ENCODE measurements at places on chromosomes 11 and 22.

- DNase-seq, result no peak
These were observed 87.0 kb downstream of the PIWIL4 start for GRCh38 chr11:94654201-94654600.

DNA sequence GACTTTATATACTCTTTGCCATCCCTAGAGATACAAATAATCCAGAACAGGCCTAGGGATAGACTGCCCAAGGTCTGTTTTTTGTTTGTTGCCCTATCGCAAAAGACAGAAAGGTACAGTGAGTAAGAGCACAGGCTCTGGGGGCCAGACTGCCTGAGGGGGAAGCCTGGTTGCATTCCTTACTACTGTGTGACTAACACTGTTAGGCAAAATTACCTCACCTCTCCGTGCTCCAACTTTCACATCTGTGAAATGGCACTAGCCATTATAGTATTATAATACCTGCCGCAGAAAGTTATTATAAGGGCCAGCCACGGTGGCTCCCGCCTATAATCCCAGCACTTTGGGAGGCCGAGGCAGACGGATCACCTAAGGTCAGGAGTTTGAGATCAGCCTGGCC, 14.5 kb downstream of the SLC35F2 start:
- DNase-seq, result no peak

DNA sequence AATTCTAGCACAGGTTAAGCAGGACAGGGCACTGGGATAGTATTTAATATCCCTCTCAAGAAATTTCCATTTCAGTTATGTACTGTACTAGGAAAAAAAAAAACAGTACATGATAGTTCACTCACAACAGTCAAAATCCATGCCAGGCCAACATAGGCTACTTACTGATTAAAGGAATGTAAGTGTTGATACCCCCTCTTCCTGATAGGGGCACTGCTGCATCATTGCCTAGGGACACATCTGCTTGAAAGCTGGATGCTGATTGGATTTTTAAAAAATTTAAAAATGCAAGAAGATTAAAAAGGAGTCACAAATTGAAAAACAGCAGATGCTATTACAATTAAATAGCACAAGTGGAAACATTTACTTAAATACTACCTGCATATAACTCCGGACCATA, 43.4 kb downstream of the APOL5 start:
- DNase-seq, result no peak

- DNase-seq, result no peak
These were observed 52.3 kb downstream of the ZNRF3 start for GRCh38 chr22:28935713-28936112.

- no peak for DNase-seq
These were observed 81.0 kb downstream of the FBXO7 start for GRCh38 chr22:32555581-32555980.

DNA sequence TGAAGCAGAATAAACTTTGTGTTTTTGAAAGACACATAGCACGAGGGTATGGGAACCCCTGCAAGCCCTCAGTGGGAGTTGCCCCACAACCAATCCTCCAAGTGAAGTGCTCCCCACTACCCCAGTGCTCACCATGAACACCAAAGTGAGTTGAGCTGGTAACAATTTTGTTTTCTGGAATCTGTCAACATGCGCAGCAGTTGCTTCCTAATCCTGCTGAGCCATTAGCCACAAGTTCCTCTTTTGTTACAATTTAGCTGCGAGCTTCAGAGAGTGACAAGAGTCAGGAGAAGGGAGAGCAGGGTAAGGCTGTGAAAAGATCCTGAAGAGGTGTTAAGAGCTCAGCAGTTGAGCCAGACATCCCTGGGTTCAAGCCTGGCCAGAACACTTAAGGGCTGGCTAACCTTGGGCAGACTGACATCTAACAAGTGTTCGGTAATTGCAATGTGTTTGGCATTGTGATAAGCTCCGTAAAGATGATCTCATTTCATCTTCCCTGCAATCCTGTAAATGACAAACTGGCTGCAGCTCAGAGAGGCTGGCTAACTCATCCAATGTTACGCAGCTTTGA, 24.1 kb upstream of the ASPHD2 start:
- DNase-seq, result no peak

- no peak for DNase-seq
These were observed 137.8 kb downstream of the DBX1 start for GRCh38 chr11:20022363-20023081.

- no peak for DNase-seq
These were observed 25.7 kb downstream of the DGCR2 start for GRCh38 chr22:19096555-19096954.

- no peak for DNase-seq
These were observed 51.2 kb downstream of the CSTF3 start for GRCh38 chr11:33110083-33110482.

GRCh38 chr22:39332441-39333064, 13.1 kb upstream of the RPL3 start:
- DNase-seq, result no peak

DNA sequence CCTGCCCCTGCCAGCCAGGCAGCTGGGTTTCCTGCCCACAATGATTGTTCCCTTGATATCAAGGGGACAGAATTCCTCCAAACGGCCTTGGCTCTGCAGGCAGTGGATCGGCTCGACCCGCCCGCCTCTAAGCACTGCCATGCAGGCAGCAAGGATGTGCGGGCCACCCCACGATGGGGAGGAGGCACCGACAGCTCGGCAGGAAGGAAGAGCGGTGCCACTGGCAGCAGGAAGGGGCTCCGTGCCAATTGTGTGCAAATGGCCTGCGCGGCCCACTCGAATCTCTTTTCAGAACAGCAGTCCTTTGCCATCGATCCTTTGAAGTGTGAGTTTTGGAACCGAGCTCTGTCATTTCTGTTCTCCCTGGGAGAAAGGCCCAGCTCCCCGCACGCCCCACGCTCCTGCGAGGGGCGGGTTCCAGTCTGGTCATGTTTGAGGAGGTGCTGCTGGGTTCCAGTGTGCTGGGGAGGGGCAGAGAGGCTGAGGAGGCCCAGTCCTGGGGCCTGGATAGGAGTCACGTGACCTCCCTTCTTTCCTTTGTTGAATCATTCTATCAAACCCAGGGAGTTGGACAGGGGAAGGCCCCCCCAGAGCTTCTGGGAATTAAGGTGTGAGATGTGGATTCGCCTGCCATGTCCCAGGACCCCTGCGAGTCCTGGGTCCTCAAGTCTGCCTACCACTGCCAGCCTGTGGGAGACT, 406.0 kb downstream of the CTTN start:
- no peak for DNase-seq

DNA sequence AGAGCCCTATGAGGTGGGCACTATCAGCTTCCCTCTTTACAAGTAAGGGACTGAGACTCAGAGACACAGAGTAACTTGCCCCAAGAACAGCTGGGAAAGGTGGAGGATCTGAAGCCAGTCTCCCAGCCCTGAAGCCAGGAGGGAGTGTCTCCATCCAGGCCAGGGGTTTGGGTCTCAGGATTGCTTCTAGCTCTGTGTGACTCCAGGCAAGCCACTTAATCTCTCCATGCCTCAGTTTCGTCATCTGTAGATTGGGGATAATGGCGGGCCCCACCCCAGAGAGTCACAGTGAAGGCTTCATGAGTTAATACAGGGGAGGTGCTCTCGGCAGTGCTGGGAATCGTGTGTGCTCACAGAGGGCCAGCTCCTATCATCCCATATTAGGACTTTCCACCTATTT, 10.5 kb downstream of the MAP4K2 start:
- DNase-seq, result no peak

- no peak for DNase-seq
These were observed 27.0 kb upstream of the MTMR2 start for GRCh38 chr11:95950905-95951304.

DNA sequence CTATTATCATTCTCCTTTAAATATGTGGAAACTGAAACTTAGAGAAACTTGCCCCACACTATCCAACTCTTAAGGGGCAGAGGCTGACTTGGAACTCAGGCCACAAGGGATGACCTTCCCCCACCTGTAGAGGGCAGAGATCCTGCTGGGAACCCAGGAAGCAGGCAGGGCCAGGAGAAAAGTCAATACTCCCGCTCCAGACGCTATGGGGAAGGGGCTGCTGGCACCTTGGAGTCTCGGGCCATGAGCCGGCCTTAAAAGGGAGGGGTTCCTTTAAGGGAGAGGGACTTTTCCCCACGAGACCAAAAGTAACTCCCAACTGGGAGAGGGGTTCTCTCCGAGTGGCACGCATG, 620 bp upstream of the ANO5 start:
- DNase-seq, result no peak

GRCh38 chr11:133945087-133945974, 11.4 kb downstream of the IGSF9B start:
- peak; percentile 74 for DNase-seq

GRCh38 chr22:27985323-27986275, 66.5 kb upstream of the PITPNB start:
- no peak for DNase-seq

- no peak for DNase-seq
These were observed 982 bp downstream of the APOBEC3H start for GRCh38 chr22:39098026-39098425.

- no peak for DNase-seq
These were observed 44.2 kb downstream of the TRIM66 start for GRCh38 chr11:8638300-8638699.

GRCh38 chr22:24938741-24939341, 7.7 kb downstream of the LHFPL7 start:
- DNase-seq, result no peak

DNA sequence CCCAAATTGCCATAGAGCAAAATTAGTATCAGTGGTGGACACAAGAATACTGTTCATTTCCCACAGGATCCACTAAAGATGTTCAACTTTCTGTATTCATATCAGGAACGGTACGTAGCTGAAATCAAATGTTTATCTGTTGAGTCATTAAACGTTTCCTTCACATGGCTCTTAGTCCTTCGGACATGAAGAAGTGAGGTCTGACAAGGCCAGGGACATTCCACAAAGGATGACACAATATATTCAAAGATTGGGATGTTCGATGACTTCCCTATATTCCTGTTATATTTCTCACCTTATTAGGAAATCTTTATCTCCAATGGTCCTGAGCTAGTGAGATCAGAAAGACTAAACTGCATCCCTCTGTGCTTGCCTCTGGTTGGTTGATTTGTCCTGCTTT, 129.0 kb downstream of the ETS1 start:
- no peak for DNase-seq

DNA sequence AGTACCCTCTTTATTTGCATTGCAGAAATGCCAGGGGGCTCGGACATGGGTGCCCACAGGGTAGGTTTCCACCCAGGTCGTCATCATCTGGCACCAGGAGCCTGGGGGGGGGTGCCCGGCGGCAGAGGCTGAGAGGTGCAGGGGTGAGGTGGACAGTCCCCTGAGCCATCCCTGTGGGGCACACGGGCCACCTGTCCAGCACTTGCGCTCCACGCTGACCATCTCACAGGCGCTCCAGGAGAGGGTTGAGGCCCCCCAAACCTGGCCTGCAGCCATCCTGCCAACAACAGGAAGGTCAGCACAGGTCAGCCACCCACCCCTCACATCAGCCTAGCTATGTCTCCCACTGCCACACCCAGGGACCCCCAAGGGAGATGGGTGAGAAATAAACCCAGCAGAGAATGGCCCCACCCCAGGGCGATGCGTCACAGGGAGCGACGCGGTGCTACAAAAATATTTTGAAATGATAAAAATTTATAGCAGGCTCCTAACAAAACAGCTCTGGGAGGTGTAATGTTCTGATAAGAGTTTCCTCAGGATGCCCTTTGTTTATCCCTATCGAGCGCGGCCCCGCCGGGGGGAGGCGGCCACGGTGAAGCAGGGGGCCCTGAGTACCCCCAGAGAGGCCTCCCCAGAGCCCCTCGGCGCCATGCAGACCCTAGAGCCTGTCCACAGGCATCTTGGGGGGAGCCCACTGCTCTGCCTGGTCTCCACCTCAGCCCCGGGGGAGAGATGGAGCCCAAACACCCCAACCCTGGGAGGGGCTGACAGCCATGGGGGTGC, 21.0 kb upstream of the GNB1L start:
- DNase-seq, result no peak

GRCh38 chr22:46110215-46110614, 40.1 kb upstream of the PPARA start:
- no peak for DNase-seq

GRCh38 chr11:107140983-107141382, 122.7 kb upstream of the GUCY1A2 start:
- DNase-seq, result no peak

DNA sequence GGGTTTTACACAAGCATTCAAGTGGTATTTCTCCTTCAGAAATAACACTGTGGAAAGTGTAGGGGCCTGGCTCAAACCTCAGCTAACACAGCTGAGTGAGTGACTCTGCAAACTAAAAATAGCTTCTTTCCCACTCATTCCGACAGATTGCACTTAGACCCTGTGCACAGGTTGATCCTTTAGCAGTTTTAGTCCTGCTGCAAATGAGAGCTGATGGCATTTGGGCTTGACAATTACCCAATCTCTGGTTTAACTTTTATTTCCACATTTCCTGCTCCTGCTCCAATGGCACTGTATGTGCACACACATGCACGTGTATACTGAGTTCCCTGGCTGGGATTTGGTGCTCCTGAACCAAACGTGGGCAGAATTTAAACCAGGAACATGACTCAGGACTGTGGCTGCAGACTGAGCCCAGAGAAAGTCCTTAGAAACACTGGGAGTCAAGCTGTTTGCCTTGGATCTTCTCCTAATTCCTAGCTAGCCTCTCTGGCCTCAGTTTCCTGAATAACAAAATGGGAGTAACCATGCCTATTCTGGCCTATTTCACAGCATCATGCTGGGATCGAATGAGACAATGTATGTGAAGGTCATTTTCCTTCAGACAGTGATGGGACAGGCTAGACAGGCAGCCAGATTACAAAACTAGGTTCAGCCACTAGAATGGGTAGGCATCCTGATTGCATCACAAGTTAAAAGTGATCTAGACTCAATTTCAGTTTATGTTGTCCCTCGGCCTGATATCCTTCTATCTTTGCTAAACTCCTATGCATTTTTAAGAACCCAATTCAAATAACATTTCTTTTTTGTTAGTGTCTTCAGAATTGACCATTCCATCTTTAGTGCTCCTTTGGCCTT, 58.2 kb downstream of the SERGEF start:
- no peak for DNase-seq

GRCh38 chr11:2847561-2847960, 38.0 kb downstream of the CDKN1C start:
- DNase-seq, result no peak

- no peak for DNase-seq
These were observed 9.3 kb downstream of the SLC37A2 start for GRCh38 chr11:125072218-125072960.

GRCh38 chr11:132650969-132651720, 881.2 kb downstream of the OPCML start:
- DNase-seq, result no peak

DNA sequence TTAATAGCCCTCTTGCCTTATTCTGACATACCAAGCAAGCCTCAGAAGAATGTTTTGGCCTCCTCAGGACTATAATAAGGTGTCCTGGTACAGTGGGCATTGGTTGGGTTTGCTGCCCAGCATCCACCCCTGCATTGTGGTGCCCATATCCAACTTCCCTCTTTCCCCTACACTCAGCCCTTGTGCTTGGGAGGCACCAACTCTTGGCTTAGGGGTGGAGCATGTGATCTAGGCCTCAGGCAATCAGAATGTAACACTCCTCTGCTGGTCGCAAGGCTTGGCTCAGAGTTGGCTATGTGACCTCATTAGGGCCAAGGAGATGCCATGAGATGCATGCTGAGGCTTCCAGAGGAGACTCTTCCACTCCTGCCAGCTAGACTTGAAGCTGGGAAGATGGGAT, 123.0 kb downstream of the CSNK2A3 start:
- no peak for DNase-seq

Measured in stimulated activated CD8-positive, alpha-beta memory T cell treated with anti-CD3 and anti-CD28 coated beads, Interleukin-15, amount 100 ng/mL, for 4 hours (primary cell).